ENCODE measurements at places on chromosomes 1 and 21. TPM values are rescaled to one million over a fixed set of nuclear protein-coding genes. Genes with fewer than 3 reads are reported as not detected.
A peak's percentile ranks its signal among the peaks of the same experiment; 100 is the strongest.

GRCh38 chr1:47983691-47984090, 13.5 kb downstream of the TRABD2B start:
- DNase-seq, result no peak

- no peak for DNase-seq
Measured at GRCh38 chr1:53244141-53244540, 5.8 kb upstream of the MAGOH start.

DNA sequence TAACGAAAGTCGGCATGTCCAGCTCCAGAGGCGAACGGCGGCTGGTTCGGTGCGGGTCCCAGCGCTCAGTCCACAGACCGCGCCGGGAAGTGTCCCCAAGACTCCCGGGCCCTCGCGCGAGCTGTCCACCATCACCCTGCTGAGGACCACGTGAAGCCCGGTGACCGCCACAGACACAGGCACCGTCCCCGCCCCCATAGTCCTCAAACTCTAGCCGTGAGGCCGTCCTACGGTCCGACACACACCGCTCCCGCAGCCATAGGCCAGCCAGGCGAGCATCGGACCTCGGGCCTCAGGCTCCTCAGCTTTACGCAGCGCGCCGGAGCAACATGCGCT, 535 bp downstream of the SETD4 start:
- peak; percentile 57 for DNase-seq

- DNase-seq, result no peak
Measured at GRCh38 chr1:230713138-230713537, 784 bp downstream of the AGT start.

DNA sequence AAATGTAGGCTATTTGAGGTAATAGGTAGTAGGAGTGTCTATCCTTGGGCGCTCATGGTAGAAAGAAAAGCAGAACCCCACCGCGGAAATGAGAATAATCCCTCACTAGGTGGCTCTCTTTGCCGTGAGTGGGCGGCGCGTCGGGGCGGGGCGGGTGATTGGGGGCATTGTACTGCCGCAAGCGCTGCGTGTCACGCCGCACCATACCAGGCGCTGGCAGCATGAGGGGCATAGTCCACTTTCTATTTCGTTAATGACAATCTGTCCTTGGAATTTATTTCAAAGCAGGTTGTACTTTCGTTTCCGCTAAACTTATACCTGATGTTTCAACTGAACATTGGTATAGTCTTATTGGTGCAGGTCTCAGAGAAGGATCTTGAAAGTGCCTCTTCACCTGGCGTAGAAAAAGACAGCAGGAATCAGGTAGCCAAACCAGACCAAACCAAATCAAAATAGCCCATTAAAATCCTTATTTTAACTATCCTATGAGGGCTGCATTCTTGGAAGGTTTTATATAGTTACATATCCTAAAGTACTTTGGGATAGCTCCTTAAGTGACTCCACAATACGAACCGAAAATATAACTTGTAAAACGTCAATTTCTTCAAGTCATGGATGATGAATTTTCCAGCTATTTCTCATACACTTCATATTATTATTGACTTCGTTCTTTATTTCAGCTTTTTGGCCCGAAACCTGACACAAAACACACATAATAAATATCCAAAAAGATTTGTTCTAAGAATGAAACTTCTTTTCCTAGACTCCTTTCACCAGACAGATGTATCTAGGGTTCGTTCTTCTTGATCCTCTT, 1.9 kb upstream of the SMG7 start:
- peak; percentile 60 for DNase-seq

DNA sequence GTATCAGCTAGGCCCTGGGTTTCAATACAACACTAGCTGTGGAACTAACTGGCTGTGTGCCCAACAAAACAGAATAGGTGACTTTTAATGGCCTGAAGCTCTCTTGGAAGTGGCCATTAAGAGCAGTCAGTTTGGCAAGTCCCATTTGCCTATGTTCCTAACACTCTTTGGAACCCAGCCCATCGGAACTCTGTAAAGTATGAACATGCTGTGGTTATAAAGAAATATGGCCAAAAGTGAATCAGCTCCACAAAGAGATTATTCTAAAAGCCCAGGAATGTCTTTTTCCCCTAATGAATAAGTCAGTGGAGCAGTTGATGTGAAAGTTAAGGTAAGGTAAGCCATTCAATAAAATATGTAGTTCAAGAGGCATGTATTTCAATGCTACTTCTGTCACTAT, 223.7 kb upstream of the ADAMTS5 start:
- DNase-seq, result no peak

DNA sequence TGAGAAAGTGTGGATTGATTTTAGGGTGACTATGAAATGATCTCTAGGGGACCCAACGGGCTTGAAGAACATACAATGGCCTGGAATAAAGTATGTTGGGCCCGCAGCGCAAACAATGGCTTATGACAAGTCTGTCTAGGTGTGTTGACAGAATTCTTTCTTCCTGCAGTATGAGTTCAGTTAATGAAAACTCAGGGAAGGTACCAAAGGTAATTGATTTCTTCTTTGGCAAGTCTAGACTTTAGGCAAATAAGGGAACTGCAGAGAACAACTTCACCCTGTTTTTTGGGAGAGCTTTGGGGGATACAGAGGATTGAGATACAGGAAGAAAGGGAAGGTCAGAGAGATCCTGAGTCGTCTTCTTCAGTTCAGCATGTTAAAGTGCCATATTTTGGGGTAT, 7.8 kb upstream of the FMO2 start:
- DNase-seq, result no peak

DNA sequence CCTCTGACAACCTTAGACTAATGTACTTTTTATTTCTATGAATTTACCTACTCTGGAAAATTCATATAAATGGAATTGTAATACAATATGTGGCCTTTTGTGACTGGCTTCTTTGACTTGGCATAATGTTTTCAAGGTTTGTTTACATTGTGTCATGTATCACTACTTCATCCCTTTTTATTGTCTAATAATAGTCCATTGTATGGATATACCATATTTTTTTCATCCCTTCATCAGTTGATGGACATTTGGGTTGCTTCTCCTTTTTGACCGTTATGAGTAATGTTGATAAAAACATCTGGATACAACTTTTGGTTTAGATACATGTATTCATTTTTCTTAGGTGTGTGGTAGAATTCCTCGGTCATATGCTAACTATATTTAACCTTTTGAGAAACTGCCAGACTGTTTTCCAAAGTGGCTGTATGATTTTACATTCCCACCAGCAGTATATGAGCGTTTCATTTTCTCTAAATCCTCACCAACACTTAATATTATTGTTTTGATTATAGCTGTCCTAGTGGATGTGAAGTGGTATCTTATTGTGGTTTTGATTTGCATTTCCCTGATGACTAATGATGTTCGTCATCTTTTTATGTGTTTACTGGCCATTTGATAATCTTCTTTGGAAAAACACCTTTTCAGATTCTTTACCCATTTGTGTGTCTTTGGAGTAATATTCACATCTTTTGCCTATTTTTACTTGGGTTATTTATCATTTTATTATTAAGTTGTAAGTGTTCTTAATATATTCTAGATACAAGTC, 3.5 kb downstream of the RO60 start:
- no peak for DNase-seq

GRCh38 chr1:18944810-18945209, 11.7 kb downstream of the IFFO2 start:
- DNase-seq, result no peak

GRCh38 chr1:41730806-41731205, 187.9 kb downstream of the HIVEP3 start:
- no peak for DNase-seq

GRCh38 chr1:41859686-41860085, 59.0 kb downstream of the HIVEP3 start:
- no peak for DNase-seq

DNA sequence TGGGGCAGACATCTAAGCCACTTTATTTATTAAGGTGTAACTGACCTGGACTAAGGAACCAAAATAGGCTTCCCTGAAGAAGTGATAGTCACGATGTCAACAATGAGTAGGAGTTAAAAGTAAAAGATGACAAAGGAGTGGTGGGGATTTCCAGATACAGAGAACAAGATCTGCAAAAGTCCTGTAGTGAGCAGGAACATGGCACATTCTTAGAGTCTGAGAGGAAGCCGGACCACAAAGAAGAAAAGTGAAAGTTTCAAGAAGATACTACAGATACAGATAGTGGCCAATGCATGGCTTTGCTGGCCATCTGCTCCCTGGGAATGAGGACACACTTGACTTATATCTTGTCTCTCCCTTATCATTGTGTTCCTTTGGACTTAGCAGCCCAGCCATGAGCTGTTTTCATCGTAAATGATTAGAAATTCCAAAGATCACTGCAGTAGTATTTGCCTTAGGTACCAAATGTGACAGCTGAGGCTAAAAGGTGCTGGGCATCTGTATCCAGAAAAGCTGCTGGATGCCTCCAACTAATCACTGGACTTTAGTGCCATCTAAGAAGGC, 302.4 kb upstream of the NR5A2 start:
- no peak for DNase-seq

DNA sequence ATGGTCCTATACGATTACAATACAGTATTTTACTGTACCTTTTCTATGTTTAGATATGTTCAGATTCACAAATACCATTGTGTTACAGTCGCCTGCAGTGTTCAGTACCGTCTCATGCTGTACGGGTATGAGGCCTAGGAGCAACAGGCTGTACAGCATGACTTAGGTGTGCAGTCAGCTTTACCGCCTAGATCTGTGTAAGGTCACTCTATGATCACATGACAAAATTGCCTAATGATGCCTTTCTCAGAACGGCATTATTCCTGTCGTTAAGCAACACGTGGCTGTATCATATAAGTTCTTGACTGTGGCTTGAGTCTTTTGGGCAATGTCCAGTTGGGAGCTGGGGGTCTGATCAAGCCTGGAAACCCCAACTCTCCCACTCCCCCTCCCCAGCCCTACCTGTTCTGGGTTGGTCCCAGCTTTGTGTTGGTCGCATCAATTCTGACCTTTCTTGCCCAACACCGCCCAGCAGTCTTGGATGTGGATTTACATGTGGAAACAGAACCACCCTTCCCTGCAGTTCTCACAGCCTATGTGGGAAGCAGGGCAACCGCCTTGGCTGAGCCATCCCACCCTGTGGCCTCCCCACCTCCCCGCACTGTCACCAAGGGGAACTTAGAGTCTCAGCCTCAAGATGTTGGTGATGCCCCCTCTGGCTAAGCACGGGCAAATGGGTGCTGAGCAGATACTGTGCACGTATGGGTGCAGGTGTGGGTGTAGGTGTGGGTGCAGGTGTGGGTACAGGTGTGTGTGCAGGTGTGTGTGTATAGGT, 80.2 kb upstream of the ACTL8 start:
- DNase-seq, result no peak

DNA sequence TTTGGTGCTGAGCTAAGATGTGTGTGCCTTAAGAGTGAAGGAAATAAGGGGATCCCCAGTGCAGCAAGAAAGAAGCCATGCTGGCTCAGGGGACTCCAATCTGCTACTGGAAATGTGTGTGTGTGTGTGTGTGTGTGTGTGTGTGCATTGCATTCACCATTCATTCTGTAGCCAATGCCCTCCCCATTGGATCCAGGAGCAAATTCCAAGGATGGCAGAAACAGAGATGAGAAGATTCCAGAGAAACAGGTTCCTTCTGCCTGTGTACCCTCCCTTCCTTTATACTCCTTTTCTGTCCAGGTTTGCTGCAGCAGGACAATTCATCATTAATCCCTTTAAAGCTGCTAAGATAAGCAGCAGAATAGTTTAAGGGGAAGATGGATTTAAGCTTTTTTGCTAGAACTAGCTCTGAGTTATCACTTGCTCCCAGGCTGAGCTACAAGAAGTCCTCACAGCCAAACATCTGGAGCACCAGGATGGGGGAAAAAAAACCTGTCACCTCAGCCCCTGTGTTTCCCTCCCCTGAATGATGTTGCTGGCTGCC, 3.2 kb downstream of the SLC6A17 start:
- DNase-seq, result no peak

Gene OR14K1
- total RNA-seq, result not detected

Gene RNF186
- not detected for total RNA-seq

Gene TSPAN1
- not detected for total RNA-seq

Gene TTLL7
- 5.4 TPM for total RNA-seq

Gene MPL
- not detected for total RNA-seq

Gene SEMA4A
- total RNA-seq, result 1.8 TPM
